ENCODE measurements at places on chromosomes 11 and 22.

DNA sequence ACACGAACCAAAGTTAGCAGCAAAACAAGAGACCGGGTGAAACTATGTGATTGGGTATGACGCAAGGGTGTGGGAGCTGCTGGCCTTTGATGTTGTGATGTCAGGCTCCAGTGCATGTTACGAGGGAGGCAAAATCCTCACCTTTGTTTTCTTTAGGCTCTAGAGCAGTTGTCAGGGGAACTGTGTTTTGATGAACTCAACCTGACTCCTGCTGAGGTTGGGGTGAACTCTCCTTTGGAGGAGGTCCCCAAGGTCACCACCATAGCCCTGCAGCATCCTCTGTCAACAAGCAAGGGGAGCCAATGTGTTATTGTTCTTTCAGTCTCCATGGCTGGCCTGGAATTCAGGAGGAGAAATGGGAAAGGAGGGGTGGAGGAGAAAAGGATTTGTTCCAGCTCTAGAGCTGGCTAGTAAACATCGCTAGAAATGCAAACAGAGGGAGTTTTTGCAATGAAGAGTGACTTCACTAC is 33.8 kb downstream of the RASSF10 start:
- no peak for DNase-seq

- no peak for DNase-seq
These were observed 23.9 kb upstream of the CRTAM start for GRCh38 chr11:122814401-122814800.

DNA sequence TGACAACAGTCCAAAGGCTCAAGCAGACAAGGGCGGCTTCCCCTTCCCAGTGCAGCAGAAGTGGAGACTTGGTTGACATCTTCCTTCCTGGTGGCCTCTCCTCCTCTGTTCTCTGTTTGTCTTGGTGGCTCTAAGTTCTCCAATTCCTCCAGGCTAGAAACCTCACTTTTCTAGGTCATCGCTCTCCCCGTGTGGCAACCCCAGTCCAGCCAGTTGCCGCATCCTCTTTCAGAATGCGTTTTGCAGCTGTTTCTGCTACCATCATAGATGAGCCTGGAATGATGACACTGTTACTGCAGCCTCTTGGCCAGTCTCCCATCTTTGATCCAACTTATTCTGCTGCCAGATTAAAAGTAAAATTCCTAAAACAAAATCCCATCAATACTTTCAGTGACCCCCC is 201.5 kb downstream of the TRIM29 start:
- DNase-seq: no peak

DNA sequence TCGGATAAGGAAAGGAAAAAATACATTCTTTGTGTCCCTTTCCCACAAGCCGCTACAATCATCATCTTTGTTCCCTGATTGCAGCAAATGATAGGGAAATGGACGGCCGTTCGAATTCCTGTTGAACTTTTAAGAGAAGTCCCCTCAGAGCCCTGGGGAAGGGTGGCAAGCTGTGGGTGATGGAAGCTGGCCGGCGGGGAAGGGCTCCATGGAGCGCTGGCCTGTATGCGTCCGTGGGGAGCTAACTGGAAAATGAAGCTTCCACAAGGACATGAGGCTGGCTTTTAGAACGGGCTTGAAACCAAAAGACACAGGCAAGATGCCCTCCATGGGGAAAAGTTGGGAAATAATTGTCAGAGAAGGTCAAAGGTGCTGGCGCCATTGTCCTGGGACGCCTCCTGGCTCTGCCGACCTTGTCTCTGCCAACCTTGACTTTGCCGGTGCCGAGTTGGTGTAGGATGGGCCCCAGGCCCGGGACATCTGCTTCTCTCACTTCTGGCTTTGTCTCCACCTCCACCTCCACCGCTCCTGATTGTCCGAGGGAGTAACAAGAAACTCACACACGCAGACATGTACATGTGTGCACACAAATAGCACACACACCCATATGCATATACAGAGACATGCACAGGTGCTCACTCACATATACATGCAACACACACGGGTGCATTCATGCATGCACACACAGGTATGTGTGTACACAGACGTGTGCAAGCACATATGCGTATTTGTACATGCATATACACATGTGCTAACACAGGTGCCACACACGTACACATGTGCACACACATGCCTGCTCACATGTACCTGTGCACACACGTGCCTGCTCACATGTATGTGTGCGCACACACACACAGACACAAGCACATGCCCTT is 14.5 kb upstream of the PPARA start:
- DNase-seq: no peak

DNA sequence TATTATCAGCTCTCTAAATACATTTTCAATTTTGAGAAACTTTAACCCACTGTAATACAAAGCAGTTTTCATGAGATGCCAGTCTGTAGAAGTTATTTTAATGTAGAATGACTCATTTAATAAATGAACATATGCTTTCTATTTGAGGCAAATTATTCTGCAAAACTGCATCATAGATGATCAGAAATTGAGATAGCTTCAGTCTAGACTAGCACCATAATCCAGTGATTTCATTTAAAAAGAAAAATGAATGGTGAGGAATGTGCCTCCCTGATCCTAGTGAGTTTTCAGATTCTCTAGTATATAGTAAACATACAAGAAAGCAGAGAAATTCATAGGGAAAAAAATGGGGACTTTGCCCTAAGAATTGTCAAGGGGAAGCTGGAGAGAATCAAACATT is 66.1 kb downstream of the OR5AK2 start:
- DNase-seq: no peak

- no peak for DNase-seq
These were observed 3.0 kb downstream of the CXCR5 start for GRCh38 chr11:118886681-118887111.

GRCh38 chr22:37639771-37640590 is 512 bp downstream of the SH3BP1 start:
- no peak for DNase-seq

DNA sequence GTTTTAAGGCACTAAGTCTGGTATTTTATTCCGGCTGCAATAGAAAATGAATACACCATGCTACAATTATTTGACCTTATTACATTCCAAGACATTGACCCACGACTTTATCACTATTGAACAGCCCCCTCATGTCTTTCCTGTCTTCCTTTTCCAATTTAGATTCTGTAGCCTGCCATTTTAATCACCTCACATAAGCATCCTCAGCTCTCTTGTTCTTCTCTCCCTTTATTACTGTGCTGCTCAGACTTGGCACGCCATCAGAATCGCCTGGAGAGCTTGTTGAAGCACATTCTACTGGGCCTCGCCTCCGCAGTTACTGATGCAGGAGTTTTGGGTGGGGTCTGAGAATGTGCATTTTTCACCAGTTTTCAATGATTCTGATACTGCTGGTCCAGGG is 38.7 kb upstream of the SWAP70 start:
- no peak for DNase-seq

GRCh38 chr22:23893121-23893944 is 850 bp upstream of the MIF start:
- DNase-seq: peak; percentile 15

DNA sequence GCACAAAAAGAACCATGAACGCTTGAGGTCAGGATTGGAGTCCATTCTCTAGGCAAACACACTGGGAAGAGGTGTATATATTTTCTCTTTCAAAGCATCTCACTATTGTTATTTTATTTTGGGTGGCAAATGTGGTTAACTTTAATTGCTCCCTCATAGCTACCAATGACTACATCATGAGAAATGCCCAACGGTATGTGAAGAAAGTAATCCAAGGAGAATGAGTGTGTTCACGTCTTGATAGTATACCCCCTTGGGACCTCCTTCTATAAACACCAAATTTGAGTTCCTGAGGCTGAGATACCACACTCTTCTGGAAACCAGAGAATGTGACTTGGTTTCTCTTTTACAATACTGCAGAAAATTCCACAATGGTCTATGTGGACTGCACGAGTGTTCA is 15.8 kb downstream of the OR8D1 start:
- DNase-seq: no peak

GRCh38 chr22:37967637-37968451 is 14.3 kb downstream of the POLR2F start:
- DNase-seq: no peak

- DNase-seq: no peak
These were observed 86.3 kb downstream of the SNX19 start for GRCh38 chr11:130829920-130830511.

DNA sequence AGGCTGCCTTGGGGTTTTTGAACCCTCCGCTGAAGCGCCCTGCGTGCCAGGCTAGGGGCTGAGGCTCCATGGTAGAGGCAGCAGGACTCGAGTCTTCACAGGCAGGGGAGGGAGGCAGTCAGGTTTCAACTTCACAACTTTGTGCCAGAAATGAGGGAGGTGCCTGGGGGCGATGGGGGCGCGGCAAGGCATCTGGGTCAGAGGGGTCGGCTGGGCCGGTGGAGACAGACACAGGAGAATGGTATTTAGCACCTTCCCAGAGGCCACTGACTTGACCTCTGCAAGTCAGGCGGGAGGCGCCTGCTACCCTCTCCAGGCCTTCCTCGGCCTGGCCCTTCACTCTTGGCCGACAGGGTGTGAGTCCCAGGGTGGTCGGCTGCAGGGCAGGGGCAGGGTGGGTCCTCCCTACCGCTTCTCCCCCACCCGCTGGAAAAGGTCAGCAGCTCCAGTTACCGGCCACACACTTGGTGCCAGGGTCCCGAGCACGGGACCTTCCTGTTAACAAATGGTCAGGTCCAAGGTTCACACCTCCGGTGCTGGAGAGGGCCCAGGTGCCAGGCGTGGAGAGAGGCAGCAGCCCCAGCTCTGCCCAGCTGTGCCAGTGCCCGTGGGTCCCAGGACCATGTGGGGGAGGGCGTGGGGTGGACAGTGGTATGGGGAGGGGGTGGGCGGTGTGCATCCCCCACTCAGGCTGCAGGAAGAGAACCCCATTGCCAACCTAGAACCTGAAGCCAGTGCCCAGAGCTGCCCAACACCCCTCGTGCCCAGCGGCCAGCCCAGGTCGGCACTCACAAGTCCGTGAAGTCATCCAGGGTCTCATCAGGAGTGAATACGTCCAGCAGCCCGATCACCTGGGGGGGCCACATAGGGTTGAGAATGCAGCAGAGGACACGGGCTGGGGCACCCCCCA is 3.8 kb downstream of the MAPK12 start:
- DNase-seq: no peak

Data from CD8-positive, alpha-beta T cell (primary cell).